Daoy (cell line): ENCODE measurements at places on chromosomes 13 and 19. TPM values are rescaled to one million over a fixed set of nuclear protein-coding genes. Genes with fewer than 3 reads are reported as not detected.

- DNase-seq = peak; percentile 57
Measured at GRCh38 chr19:17706750-17707181, 12.5 kb upstream of the MAP1S start.

- no peak for DNase-seq
Measured at GRCh38 chr13:33871207-33872004, 53.5 kb downstream of the RFC3 start.

DNA sequence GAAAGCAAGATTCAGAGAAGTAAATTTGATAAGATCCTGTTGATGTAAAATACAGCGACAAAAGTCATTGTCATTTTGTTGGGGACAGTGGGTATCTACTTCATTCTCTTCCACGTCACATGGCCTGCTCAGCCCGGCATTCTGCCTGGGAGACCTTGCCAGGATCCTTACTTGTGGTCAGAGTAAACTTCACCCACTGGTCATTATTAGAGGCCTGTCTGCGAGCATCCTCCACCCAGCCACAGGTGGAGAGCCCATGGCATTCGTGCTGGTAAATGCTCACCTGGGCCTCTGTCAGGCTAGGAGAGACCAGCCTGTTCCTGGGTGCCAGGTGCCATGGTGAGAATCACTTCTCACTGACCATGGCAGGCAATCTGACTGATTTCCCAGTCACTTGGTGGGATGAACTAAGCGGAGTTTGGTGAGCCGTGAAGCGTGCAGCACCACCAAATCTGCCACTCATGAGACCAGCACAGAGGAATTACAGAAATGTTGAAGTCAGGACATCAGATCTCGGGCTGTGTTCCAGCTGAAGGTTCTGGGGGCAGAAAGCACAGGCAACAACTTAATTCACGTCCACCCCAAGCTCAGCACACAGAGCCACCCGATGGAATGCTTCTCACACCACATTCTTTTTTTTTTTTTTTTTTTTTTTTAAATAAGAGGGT, 107.0 kb downstream of the SIPA1L3 start:
- DNase-seq = no peak

DNA sequence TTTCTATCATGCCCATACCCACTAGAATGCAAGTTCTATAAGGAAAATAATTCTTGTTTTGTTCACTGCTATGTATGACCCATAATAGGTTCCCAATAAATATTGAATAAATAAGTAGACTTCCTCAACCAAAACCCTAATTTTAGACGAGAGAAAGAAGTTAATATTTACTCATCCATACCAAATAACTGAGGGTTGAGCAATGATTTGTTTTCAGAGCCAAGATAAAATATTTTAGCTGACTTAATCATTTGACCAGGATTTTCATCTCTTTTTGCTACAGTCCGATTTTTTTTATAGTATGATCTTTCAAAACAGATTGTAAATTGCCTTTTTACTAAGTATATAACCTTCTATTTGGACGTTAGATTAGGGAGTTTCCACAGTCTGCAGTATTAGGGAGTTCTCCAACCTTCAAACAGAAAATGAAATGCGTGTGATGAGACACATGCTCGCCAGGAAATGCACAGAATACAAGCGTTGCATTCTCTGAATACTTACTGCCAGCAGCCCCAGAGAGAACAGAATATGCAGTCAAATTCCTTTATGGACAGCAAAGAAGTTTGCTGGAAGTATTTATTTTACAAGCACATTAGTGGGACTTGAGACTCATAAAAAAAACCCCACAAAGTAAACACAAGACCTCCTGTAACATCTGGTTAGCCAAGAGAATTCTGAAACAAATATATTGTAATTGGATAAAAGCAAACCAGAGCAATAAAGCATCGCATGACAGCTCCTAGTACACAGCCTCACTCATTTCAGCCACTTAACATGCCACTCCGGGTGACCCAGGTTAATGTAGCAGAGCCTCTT, 230.0 kb downstream of the MYO16 start:
- no peak for DNase-seq

GRCh38 chr19:1045247-1045603, 5.3 kb downstream of the ABCA7 start:
- DNase-seq = peak; percentile 58

DNA sequence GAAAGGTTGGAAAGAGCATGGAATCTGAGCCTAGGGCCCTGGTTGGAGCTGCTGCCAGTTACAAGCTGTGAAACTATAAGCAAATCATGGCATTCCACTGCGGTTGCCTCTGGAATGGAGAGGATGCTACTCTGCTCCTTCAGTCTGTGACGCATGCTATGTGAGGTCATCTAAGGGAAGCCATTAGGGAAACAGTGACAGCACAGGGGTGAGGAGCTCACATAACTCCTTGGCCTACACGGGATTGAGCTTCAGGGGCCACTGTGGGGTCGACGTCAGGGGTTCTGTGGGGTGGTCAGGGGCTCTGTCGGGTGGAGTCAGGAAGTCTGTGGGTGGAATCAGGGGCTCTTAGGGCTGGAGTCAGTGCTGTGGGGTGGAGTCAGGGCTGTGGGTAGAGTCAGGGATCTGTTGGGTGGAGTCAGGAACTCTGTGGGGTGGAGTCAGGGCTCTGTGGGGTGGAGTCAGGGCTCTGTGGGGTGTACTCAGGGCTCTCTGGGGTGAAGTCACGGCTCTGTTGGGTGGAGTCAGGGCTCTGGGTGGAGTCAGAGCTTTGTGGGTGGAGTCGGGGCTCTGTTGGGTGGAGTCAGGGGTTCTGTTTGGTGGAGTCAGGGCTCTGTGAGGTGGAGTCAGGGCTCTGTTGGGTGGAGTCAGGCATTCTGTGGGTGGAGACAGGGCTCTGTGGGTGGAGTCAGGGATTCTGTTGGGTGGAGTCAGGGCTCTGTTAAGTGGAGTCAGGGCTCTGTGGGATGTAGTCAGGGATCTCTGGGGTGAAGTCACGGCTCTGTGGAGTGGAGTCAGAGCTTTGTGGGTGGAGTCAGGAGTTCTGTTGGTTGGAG, 35.8 kb upstream of the MEDAG start:
- peak; percentile 95 for DNase-seq

DNA sequence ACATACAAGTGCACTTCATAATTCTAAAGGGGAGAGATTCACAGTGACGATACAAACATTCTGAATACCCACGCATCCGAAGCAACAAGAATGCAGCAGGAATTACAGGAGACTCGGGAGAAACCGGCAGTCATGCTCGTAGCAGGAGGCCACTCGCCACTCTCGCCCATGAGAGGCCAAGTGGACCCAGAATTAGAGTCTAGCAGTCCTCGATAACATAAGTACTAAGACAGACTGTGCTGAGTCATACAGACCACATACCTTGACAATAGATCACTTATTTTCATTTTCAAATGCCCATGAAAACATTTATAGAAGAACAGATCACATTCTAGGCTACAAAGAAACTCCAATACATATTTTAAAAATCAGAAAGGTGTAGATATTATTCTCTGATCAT, 299.1 kb upstream of the TSHZ3 start:
- DNase-seq = peak; percentile 76

- DNase-seq = no peak
Measured at GRCh38 chr19:27780367-27781075, 1432.4 kb downstream of the UQCRFS1 start.

DNA sequence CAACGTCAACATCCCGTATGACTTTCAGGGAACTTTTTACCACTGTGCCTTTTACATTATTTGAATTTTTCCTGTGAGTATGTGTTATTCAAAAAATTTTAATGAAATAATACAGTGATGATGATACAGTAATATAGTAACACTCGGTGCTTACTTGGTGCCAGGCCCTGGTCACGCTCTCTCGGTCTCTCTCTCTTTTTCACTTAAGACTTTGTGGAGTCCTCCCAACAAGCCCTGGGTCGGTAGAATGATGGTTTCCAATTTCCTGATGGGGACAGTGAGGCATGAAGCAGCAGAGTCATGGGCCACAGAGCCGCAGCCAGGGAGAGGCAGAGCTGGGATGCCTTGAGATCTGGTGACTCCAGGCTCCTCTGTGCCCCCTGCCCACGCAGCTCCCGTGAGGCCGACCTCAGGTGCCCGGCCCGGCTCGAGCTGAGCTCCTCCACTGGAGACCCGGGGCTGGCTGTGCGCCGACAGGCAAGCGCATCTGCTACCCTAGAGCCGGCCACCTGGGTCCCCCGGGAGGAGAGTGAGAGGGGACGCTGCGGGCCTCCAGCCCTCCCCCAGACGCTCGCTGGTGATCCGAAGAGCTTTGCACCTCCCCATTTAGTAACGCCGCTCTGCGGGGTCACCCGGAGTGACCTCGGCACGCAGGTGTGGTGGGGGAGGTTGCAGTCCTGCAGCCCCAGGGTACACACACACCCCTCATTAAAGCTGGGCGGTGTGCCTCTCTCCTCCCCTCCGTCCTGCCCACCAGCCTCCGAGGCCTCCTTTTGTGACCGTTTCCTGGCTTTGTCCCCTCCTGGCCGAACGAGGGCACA, 4.4 kb upstream of the SBK3 start:
- DNase-seq = peak; percentile 76

DNA sequence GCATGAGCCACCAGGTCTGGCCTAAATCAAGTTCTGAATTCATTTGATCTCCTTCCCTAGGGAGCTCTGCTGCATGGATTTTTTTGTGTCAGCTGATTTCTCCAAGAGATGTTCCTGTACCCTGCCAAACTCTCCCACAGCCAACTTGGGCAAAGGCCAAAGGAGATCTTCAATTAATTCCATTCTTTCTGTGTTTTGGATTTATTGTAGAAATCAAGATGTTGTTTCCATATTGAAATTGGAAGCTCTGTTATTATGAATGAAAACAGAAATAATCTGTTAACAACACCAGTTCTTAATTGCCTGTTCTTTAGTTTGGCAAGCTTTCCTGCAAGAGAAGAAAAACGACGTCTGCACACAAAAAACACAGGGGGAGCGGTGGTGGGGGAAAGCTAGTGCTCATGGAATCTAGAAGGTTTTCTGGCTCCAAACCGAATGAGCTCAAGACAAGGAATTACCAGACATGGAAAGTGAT, 86.5 kb upstream of the ABCC4 start:
- no peak for DNase-seq

DNA sequence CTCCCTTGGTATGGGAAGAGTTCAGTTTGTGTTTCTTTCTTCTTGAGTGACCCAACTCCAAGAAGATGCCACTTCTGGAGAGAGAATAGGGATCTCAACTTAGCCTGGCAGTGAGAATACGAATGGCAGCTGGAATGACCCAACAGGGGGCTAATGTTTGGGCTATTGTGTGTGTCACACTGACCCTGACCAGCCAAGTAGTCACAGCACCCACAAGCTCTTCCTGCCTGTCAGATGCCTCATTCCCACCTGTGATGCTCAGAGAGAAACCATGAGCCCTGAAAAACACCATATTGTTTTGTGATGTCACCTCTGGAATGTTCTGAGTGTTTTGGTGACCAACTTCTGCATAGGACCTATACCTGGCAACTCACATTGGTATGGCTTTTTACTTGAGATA, at the start of gene CBY2:
CBY2 (plus strand) TSS at position 233 of the 400 bp plus-strand sequence; CDS start at position 304, 71 bp downstream.
- no peak for DNase-seq

DNA sequence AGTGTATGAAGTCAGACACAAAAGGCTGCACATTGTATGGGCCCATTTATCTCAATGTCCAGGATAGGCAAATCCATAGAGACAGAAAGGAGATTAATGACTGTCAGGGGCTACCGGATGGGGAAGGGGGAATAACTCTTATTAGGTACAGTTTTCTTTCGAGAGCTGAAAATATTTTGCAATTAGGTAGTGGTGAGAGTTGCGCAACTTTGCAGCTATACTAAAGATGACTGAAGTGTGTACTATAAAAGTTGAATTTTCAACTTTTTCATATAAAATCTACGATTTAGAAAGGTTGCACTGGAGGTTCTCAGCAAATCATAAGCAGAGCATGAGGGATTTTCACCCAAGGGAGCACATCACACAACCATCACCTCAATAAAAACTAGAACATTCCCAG, 16.1 kb upstream of the SLC15A1 start:
- no peak for DNase-seq

GRCh38 chr13:79658333-79658975, 177.5 kb downstream of the NDFIP2 start:
- no peak for DNase-seq

- DNase-seq = no peak
Measured at GRCh38 chr13:40329781-40330485, 336.5 kb downstream of the FOXO1 start.

- no peak for DNase-seq
Measured at GRCh38 chr13:51740698-51741097, 63.3 kb downstream of the DHRS12 start.

- no peak for DNase-seq
Measured at GRCh38 chr13:49354719-49355118, 89.1 kb downstream of the CAB39L start.

- no peak for DNase-seq
Measured at GRCh38 chr13:101690871-101691270, 238.4 kb downstream of the ITGBL1 start.

- no peak for DNase-seq
Measured at GRCh38 chr13:76882431-76882830, 3.8 kb downstream of the KCTD12 start.

DNA sequence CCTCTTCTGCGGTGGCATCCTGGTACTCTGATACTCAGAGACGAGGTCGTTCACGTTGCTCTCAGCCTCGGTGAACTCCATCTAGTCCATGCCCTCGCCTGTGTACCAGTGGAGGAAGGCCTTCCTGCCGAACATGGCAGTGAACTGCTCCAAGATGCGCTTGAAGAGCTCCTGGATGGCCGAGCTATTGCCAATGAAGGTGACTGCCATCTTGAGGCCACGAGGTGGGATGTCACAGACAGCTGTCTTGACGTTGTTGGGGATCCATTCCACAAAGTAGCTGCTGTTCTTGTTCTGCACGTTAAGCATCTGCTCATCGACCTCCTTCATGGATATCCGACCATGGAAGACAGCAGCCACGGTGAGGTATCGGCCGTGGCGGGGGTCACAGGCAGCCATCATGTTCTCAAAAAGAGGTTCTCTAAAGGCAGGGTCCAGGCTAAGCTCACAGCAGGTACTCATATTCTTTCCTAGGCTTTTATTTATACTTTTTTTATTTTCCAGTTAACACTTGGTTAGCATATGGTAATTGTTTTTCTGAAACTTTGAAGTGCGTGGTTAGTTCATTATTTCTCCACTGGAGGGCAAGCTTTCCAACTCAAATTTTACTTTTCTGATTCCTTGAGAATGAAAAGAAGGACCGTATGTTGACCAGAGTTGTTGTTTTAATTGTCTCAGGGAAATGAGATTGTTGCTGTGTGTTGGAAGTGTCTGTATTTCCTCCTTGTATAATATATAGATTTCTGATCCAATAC, 72.4 kb upstream of the RGCC start:
- DNase-seq = no peak

DNA sequence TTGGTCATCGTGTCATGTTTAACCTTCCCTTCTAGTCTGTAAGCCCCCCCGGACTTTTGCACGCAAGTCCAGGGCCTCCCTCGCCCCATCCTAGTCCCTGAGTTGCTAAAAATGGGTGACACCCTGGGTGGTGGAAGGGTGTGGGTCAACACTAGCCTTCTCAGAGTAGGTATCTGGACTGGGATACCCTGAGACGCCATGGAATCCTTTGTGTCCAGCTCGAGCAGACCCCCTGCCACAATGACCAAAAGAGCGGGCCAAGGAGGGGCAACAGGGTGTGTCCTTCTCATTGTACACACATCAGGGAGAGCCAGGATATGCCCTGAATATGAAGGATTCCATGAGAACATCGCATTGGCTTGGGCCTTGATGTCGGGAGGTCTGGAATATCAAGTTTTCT, 67.5 kb upstream of the ATP12A start:
- no peak for DNase-seq

The SF3A2 gene
- 26.3 and 47.7 TPM in 2 replicates for total RNA-seq

The FAM216B gene
- total RNA-seq = not detected in 2 replicates

The BRSK1 gene
- total RNA-seq = 6.3 and 9.0 TPM in 2 replicates

The CLC gene
- total RNA-seq = not detected in 2 replicates
